Lower leg skin (tissue), 4 donors: ENCODE measurements at places on chromosomes 7 and 10. TPM values are rescaled to one million over a fixed set of nuclear protein-coding genes. Genes with fewer than 3 reads are reported as not detected.

Gene TWIST1
- 17.6 TPM for total RNA-seq

Gene C10orf95
- 11.7 TPM for total RNA-seq

Gene PTF1A
- total RNA-seq: not detected

Gene STAG3
- 0.68 TPM for total RNA-seq

Gene ITGB8
- 43.2 TPM for total RNA-seq

Gene LIPM
- total RNA-seq: 30.4 TPM

Gene RPEL1
- not detected for total RNA-seq

Gene TMEM72
- total RNA-seq: not detected

Gene MCM10
- 1.5 TPM for total RNA-seq

Gene FAM25G
- 82.7 TPM for total RNA-seq

Gene AKR1D1
- not detected for total RNA-seq
